ENCODE measurements at places on chromosomes 1 and 21.

- no peak for DNase-seq
Observed at GRCh38 chr1:155636397-155637153, 26.6 kb downstream of the MSTO1 start.

DNA sequence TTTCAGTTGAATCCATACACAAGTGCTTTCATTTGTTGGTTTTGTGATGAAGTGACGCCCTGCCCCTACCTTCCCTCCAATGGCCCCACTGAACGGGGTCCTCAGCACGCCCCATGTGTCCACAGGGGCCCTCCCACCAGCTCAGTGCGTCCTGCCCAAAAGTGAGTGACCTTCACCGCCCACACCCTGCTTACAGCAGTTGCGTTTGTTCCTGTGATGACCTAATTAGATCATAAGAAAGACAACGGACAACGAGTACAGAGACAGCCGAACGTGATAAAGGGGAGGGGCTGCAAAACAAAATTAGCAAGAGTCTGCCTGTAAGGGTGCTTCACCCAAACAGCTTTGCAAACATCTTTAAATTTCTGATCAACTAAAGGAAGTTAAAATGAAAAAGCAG, 38.2 kb upstream of the RIPK4 start:
- no peak for DNase-seq

DNA sequence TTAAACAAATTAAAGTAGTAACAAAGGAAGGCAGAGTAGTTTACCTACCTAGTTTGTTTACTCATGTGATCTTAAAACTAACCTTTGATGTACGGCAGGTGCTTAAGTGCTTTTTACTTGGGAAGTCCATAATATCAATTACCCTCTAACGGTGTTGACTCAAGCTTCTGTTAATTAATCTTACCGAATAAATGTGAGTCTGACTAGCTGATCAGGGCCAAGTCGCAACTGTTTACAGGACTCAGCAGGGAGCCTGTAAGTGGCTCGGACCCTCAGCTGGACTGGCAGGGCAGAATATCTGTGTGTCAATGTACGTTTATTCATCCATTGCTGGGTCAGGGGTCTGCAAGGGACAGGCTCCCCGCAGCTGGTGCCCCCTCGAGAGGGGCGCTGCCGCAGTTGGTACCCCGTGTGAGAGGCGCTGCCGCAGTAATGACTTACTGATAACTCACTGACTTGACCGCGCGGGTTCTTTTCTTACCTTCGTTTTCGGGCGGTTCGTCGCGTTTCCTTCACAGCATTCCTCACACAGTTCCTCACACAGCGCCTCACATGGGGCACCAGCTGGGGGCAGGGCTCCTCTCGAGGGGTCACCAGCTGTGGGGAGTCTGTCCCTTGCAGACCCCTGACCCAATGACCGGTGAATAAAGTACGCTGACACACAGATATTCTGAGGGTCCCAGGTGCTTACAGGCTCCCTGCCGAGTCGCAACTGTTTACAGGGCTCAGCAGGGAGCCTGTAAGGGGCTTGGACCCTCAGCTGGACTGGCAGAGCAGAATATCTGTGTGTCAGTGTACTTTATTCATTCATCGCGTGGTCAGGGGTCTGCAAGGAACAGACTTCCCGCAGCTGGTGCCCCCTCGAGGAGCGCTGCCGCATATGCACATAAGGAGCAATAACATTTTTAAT, 3.0 kb downstream of the FMO1 start:
- DNase-seq, result peak; percentile 94

DNA sequence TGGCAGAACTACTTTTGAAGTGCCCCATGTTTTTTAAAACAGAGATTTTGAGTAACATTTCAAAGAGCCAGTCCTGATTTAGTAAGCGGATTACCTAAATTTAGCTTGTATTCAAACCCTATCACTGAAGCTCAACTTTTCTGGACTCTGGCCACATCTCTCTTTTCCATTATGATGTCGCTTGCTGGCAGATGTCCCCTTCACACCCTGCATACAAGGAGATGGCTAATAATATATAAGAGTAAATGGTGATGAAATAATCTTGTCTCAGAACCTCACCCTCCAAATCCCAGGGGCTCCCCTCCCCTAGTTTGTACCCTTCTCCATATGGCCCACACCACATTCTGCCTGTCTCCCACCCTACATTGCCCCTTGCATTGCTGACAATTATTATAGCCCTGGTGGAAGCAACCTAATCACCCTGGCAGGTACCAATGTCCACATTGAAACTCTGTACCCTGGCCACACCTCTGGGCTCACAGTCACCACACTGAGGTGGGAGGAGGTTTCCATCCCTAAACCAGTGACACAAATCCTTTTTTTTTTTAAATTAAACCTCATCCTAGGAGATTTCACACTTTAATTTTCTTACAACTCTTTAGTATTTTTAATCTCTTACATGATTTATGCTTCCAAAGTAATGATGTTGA, 106.0 kb upstream of the SYT6 start:
- no peak for DNase-seq

Measured in NCI-H510A treated with DMSO at 0.1 percent for 48 hours (cell line).